ENCODE measurements at places on chromosomes 11 and 22. TPM values are rescaled to one million over a fixed set of nuclear protein-coding genes. Genes with fewer than 3 reads are reported as not detected.

GRCh38 chr11:88680806-88681205, 343.3 kb upstream of the CTSC start:
- no peak overlapping the region for H3K4me3 ChIP-seq
- H3K27ac ChIP-seq, result no peak overlapping the region
- no peaks in the 10 kb centered on the region for H3K4me1 ChIP-seq
- no peaks in the 10 kb centered on the region for H3K36me3 ChIP-seq
- no peak for DNase-seq

Gene CARD18
- 2.3 TPM for total RNA-seq

Gene RASSF10
- 3.0 TPM for total RNA-seq

- no peaks in the 10 kb centered on the region for H3K36me3 ChIP-seq
- no peak overlapping the region for H3K27ac ChIP-seq
- H3K27me3 ChIP-seq, result no peaks in the 10 kb centered on the region
- H3K4me1 ChIP-seq, result peaks cover 10% of the 10 kb centered on the region
- H3K4me3 ChIP-seq, result no peak overlapping the region
These were observed 731 bp downstream of the NTM start for GRCh38 chr11:131370901-131371790.

- peak; percentile 54 for DNase-seq
- no peak overlapping the region for H3K4me3 ChIP-seq
- H3K27me3 ChIP-seq, result no peaks in the 10 kb centered on the region
- peaks cover 6% of the 10 kb centered on the region for H3K4me1 ChIP-seq
These were observed 62.2 kb upstream of the TENM4 start for GRCh38 chr11:79503028-79503427.

Gene ARHGAP1
- total RNA-seq, result 68.9 TPM

Gene RASD2
- 1.7 TPM for total RNA-seq

- no peaks in the 10 kb centered on the region for H3K27me3 ChIP-seq
- H3K4me3 ChIP-seq, result no peak overlapping the region
- H3K4me1 ChIP-seq, result no peaks in the 10 kb centered on the region
- H3K27ac ChIP-seq, result no peak overlapping the region
These were observed 89.2 kb downstream of the AMOTL1 start for GRCh38 chr11:94857337-94857736.

DNA sequence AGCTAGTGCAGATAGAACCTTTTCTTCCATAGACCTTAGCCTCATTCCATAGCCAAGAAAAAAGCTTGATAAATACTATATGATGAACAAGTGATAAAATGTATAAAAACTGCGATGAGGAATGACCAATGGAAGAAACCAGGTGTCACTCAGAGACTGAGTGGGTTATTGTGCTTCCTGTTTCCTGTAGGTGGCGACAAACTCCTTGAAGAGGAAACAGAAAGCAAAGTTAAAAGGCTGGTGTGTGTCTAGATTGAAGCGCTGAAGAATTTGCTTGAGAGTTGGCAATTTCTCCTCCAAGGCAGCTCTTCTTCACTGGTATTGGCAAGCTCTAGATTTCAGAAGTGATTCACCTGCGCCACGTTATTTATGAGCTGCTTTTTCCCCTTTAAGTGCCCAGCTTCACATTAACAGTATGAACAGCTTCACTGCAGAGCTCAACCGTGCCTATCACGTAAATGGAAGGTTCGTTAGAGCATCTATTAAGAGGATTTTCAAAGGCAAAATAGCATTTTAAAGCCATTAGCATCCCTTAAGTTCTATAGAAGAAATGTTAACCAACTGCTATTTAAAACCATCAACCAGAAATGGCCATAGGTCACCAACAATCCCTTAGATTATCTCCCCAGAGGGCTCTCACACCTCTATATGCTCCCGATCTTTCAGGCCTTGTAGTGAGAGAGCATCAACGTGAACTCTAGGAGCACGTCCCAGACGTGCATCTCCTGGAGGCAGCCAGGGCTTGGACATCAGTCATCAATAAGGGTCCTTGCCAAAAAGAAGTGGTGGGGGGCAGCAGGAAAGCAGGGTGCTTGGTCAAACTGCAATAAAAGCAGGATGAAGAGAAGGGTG, 179.4 kb downstream of the CADM1 start:
- no peaks in the 10 kb centered on the region for H3K36me3 ChIP-seq
- H3K4me3 ChIP-seq, result no peak overlapping the region
- peaks cover 7% of the 10 kb centered on the region for H3K4me1 ChIP-seq
- no peaks in the 10 kb centered on the region for H3K27me3 ChIP-seq
- H3K27ac ChIP-seq, result no peak overlapping the region
